ENCODE measurements at places on chromosomes 7 and 10. TPM values are rescaled to one million over a fixed set of nuclear protein-coding genes. Genes with fewer than 3 reads are reported as not detected.

Gene DAGLB
- 7.3 TPM for total RNA-seq

Gene TMEM229A
- not detected for total RNA-seq

GRCh38 chr7:28799619-28800018 is 158.5 kb downstream of the TRIL start:
- no peak for DNase-seq

GRCh38 chr7:135964274-135964673 is 12.9 kb downstream of the MTPN start:
- no peak for DNase-seq

Gene NRP1
- 89.4 TPM for total RNA-seq

DNA sequence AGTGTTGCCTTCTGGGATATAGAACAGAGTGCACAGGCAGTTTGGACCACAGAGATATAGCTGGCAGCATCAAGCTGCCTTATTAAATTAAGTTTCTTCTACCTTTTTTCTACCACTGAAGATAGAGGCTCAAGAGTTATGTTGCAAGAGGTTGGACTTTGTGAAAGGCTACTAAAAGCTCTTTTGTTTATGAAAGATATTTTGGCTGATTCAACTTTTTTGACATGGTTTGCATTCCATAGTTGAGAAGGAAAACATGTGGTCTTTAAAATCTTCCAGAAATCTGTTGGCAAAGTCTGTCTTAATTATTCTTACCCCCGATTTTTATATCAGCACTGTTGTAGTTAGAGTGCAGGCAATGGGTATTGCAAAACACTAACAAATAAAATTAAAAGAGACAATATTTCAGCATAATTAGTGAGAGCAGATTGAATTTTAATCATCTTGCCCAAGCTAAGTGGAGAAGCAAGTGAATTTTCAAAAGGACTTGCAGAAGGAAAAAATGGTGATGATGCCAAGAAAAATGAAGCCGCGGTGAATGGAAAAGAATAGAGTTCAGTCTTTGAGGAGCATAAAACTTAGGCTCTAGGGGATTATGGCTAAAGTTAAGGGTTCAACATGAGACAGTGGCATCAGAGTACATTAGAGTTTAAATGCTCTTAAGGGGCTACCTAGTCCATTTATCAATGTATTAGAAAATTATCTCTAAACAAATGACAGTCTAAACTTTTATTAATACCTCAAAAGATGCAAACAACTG is 450.9 kb upstream of the CNTNAP2 start:
- DNase-seq, result no peak

Gene TMEM236
- total RNA-seq, result 0.07 TPM

DNA sequence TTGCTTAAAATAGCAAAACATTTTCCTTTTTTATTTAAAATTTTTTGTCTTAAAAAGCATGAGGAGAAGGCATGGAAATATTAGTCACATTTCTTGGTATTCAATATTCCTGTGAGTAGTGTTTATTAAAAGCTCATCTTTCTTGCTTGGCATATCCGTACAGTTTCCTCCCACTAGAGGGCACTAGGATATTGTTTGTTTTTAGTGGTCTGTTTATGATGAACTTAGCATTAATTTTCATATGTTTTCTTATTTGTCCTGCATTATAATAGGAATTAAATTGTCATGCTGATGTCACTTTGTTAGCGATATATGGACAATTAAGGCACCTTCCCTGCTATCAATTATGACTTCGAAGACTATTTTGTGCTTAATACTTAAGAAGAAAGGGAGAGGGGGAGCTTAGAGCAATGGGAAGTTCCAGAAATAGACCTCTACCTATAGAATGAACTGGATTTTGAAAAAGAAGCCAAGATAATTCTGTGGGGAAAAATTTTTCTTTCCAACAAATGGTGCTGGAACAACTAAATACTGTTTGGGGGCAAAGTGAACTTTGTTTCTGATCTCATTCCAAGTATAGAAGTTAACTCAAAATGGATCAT is 91.0 kb upstream of the STRIP2 start:
- peak; percentile 13 for DNase-seq
